ENCODE measurements at places on chromosomes 2 and 18. TPM values are rescaled to one million over a fixed set of nuclear protein-coding genes. Genes with fewer than 3 reads are reported as not detected.

DNA sequence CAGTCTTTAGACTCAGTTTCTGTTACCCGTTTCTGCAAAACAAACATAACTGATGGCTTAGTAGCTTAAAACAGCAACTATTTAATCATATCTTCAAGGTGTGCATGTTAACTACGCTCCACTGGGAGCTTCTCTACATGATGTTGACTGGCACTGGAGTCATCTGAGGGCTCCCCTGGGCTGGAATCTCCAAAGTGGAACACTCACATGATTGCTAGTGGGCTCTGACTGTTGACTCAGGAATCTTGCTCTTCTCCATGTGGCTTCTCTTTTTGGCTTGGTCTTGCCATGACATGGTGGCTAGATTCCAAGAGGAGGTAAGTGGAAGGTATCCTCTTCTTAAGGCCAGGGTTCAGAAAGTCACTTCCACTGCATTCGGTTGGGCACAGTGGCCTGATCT, 160.8 kb downstream of the PMAIP1 start:
- no peak for DNase-seq

TWSG1 gene
- 88.7 TPM for total RNA-seq

IL36G gene
- total RNA-seq: not detected

ZNF804A gene
- total RNA-seq: not detected
